T-helper 22 cell (primary cell): ENCODE measurements at places on chromosomes 16 and 17.

- no peak for DNase-seq
Measured at GRCh38 chr16:12091569-12092543, 115.3 kb downstream of the SNX29 start.

GRCh38 chr16:81836279-81837054 lies 57.4 kb downstream of the PLCG2 start:
- DNase-seq, result no peak

GRCh38 chr16:11552440-11552839 lies 34.3 kb downstream of the LITAF start:
- DNase-seq, result no peak

DNA sequence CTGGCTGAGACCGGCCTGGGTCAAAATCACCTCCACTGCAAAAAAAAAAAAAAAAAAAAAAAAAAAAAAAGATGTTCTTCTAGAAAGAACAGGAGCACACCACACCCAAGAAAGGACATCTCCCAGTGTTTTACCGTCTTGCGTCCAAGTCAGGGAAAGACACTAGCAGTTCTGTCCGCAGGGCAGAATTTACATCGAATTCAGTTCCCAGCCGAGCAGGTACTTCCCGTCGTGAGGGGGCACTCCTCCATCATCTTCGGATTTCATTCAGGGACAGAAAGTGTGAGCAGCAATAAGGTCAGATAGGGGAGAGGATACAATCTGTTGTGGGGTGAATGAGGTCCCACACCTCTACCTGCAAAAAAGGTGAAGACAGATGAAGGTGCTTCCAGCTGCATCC lies 574.7 kb downstream of the KCNJ18 start:
- no peak for DNase-seq
